ENCODE measurements at places on chromosomes 1 and 21.

GRCh38 chr1:233081735-233082134 lies 131.3 kb downstream of the NTPCR start:
- no peak for DNase-seq

GRCh38 chr1:32972814-32973428 lies 8.3 kb upstream of the RNF19B start:
- peak; percentile 30 for DNase-seq

GRCh38 chr1:208279826-208280588 lies 35.8 kb upstream of the PLXNA2 start:
- no peak for DNase-seq

DNA sequence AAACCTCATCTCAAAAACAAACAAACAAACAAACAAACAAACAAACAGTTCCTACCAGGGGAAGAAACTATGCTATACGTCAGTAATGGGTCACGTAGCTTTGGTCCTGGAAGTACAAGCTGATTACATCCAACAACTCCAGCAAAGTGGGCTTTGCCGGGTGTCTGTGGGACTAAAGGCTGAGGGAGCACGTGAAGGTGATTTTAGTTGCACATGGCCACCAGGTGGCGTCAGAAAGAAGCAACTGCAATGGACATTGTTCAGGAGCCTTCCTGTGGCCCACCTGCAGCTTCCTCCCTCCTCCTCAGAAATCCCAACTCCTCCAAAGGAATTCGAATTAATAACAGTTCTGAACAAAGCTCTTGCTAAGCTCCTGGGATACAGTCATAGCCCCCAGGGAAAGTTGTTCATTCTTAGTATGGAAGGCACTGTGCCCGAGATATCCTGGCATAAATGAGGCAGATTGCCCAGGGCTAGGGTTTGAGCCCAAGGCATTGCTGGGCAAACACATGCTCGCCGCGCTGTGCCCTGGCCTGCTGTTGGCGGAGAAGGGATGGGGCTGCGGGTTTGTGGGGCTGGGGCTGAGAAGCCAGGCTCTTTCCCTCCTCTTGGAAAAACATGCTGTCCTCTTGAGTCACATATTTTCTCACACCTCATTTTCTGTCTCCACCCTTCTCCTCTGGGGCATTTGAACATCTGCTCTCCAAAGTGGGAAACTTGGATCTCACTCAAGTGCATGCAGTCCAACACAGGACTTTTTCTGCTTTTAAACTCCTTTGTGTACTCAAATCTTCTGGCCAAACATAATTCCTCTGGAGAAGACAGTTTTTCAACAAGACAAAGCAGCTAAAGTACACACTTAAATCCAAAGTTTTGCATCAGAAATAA lies 28.6 kb downstream of the AKNAD1 start:
- peak; percentile 72 for DNase-seq

DNA sequence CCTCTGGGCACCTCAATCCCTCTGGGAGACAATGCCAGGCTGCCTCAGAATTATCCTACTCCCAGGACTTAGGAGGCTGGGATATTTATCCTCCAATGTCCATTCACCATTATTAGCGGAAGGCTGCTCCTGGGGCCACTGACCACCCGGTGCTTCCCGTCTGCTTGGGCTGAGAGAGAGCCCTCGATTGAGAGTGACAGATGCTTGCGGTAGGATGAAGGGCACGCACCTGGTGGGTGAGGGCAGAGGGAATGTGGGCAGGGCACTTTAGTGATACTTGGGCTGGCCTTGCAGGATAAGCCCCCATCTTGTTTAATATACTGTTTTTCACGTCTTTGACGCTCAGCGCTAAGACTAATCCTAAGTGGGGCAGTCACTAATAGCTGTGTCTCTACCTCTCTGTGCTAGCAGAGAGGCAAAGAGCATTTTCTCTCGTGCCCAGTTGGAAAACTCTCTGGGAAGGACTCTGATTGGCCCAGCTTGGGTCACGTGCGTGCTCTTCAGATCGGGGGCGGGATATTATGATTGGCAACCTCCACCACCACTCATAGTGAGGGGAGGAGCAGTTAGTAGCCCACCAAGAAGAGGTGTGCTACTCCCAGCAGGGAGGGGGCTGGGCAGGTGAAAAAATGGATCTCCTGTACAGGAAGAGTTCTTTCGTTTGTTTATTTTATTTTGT lies 10.6 kb upstream of the PARS2 start:
- DNase-seq: no peak

All from GM12891 (cell line).